ENCODE measurements at places on chromosomes 7 and 10.

DNA sequence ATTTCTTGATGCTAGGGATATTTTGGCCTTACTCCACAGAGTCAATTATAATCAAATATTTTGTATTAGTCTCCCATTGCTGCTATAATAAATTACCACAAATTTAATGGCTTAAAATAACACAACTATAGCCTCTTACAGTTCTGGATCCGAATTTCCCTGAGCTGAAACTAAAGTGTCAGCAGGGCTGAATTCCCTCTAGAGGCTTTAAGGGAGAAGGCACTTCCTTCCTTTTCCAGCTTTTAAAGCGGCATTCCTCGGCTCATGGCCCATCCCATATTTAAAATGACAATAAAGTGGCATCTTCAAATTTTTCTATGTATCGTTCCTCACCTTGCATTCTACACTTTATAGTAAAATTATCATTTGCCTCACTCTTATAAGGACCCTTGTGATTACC, 421.4 kb upstream of the ZWINT start:
- no peak for DNase-seq

DNA sequence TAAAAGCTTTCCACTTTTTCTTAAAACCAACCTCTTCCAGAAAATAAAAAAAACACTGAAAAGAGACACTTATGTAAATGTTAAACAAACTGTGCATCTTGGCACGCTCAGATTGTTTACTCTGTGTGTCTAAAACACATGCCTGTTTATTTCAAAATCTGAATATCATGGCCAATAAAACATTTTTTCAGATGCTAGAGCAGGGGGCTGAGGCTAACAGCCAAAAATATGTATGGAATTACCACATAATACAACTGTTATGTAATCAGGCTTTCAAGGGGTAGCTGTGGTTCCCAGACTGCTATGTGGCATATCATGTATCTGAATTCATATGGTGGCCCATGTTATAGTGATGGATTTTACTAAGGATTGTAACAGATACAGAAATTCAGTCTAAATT, 130.4 kb downstream of the HIBADH start:
- DNase-seq = no peak

GRCh38 chr7:82414389-82414788, 29.2 kb downstream of the CACNA2D1 start:
- DNase-seq = no peak

DNA sequence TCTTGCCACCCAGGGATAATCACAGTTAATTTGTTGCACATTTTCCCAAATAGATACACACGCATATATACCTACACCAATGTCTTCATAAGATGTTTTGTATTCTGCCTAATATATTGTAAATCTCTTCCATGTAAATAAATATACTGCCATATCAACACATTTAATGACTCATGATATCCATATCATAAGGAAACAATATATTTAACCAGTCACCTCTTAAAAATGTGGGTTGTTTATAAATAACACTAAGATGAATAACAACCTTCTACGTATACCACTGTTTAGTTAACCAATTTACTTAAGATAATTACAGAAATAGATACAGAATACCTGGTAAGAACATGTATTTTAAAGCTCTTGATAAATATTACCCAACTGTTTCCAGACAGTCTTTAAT, 38.2 kb downstream of the ELAPOR2 start:
- DNase-seq = no peak

GRCh38 chr10:123890756-123891143, 857 bp downstream of the CPXM2 start:
- DNase-seq = no peak

- no peak for DNase-seq
Measured at GRCh38 chr7:128755819-128756476, 16.8 kb downstream of the CALU start.

DNA sequence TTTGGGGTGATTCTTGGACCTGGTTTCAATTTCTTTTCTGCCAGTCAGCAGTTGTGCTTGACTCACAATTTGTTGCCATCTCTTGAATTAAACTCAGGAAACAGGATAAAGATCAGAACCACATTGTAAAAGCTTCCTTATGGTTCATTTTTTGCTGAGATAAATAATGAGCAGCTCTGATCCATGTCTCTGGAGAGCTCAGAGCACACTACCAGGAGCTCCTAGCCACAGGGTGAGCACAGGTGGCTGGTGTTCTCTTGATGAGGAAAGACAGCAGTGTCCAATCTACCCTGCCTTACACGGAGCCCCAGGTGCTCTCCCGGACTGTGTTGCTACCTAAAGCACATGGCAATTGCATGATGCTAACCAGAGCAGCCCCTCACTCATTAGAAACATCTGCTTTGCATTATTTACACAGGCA, 17.2 kb upstream of the FAM170B start:
- peak; percentile 75 for DNase-seq

- no peak for DNase-seq
Measured at GRCh38 chr7:101466871-101467270, 104.2 kb downstream of the COL26A1 start.

DNA sequence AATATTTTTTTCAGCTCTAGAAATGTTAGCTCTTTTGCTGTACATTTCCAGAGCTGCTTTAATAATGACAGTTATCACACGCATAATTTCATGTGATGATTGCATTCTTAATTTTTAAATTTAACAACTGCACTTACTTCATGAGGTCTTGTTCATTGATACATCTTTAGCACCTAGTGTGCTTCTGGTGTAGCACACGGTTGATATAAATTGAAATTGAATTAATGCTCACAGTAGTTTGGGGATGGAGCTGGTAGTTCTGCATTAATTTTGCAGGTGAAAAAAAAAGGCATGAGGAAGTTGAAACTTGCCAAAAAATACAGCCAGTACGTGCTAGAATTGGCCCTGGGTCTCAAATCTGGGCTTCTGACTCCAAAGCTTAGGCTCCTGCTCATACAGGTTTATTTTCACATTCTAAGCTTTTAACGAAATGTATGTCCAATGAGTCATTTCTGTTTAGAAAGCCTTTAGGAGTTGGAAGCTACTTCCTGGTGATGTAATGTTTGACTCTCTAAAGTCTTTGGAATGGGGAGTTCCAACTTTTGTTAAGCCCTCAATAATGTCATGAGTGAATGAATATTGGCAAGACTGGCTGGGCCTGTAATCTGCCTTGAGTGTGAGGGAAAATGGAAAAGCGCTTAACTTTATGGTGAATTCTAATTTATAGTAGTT, 62.5 kb downstream of the DAGLB start:
- no peak for DNase-seq

DNA sequence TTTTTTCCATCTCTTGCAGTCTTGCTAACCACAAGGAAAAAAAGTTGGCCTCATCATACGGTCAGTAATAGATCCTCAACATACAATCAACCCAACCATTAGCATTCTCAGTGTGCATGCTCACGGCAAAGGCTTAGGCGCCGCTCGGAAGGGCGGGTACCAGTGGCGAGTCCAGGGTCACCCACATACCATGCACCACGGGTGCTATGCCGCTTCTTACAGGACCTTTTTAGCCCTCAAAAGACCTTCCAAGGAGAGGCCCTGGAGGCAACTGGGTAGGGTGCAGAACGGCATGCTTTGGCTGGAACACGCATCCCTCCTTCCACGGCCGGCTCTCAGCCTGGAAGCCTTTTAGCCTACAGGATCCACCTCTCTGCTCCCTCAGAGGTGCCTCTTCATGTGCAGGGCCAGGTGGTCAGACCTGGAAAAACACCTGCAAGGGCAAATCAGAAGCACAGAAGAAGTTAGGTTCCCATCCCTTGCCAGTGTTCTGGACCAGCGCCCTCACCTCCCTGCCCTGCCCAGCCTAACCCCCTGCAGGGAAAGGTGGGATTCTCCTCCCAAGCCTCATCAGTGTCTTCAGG, 5.8 kb downstream of the KLF6 start:
- no peak for DNase-seq

DNA sequence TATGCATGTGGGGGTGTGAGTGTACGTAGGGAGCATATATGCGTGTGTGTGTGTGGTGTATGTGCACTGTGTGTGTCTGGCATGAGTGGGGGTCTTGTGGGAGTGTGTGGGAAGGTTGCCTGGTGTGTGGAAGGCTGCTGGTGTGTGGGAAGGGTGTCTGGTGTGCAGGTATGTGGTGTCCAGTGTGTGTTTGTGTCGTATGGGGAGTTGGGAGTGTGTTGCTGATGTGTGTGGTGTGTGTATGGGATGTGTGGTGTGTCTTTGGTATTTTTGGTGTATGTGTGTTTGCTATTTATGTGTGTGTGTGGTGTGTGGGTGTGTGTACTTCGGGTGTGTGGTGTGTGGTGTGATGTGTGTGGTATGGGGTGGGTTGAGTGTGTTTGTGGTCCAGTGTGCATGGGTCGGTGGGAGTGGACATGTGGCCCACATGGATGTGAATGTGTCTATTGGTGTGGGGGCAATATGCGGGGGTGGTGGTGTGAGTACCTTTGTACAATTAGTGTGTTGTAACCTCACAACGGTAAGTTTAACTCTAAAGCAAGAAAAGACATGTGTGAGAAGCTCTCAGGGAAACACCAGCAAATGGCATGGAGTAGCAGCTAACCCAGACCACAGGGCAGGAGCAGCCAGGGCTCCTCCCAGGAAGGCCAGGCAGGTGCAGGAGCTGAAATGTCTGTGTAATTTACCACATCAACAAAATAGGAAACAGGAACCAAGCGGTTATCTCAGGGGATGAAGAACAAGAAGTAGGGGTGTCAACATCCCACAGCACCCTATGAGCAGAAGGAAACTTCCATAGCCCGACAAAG, 11.9 kb downstream of the ANTXRL start:
- no peak for DNase-seq

- DNase-seq = no peak
Measured at GRCh38 chr7:104967595-104967994, 46.4 kb upstream of the KMT2E start.

DNA sequence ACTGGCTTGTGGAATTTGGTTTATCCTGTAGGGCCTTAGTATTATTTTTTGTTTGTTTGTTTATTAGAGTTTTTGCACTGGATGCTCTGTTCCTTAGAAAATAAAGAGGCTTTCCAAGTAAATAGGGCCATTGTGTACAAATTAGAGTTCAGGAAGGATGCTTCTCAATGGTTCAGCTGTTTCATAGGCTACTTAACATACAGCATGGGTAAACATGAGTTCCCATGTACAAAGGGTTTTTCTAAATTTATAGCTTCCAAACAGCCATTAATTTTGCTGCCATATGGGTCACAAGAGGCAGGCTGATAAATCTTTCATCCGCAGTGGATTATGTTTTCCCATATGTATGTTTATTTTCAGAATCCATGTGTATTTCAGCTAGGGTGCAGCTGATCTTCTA, 121.6 kb upstream of the WDR11 start:
- DNase-seq = peak; percentile 56

DNA sequence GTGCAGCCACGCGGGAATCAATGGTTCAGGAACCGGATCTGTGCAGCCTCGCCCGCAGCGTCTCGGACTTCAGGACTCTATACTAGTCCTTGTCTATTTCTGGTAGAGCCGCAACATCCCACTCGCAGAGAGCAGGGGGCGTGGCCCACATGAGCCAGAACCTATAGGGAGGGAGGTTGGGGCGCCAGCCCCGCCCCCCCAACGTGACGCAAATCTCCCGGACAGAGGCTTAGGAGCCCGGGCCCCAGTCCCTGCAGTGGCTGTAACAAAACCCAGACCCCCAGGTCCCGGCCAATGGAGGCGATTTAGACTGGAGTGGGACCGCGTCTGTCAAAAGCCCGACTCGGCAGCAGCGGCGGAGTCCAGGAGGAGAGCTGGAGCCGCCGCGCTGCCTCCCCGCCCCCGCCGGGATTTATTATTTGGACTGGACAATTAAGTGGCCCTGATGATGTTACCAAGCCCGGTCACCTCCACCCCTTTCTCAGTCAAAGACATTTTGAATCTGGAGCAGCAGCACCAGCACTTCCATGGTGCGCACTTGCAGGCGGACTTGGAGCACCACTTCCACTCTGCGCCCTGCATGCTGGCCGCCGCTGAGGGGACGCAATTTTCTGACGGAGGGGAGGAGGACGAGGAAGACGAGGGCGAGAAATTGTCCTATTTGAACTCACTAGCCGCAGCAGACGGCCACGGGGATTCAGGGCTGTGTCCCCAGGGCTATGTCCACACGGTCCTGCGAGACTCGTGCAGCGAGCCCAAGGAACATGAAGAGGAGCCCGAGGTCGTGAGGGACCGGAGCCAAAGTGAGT, at the start of gene NKX2-3:
NKX2-3 (plus strand) TSS at position 256 of the 809 bp plus-strand sequence; CDS start at position 446, 190 bp downstream.
- peak; percentile 28 for DNase-seq

DNA sequence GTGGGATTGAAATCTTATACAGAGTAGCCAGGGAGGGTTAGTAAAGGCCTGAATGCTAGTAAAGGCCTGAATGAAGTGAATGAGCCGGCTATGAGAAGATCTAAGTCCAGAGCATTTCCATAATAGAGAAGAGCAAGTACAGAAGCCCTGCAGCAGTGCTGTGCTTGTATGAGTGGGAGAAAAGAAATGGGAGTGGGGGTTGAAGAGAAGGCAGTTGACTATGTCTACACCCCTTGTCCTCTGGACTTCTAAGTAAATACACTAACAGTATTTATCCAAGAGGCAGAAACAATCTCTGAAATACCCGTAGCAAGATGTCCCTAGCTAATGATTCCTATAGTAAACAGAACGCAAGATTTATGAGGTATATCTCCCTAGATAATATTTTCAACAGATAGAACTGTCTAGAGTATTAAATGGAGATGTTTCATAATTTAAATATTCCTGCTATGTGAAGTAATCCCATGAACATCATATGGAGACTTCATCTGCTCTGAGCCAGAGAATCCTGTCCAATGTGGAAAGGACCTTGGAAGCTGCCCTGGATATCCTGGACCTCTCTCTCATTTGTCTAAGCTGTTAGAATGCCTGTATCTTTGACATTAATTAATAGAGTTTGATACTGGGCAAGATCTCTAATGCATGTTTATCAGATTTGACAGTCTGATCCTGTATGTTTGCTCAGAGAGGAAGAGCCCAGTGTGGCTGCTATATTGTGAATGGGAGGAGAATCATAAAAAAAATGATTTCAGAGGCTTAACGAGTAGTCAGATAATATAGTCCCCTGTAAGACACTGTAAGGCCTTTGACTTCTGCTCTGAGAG, 171.6 kb downstream of the LRRN3 start:
- DNase-seq = no peak

- DNase-seq = no peak
Measured at GRCh38 chr7:149321978-149322541, 60.1 kb downstream of the ZNF783 start.
